ENCODE measurements at places on chromosomes 16 and 17.

DNA sequence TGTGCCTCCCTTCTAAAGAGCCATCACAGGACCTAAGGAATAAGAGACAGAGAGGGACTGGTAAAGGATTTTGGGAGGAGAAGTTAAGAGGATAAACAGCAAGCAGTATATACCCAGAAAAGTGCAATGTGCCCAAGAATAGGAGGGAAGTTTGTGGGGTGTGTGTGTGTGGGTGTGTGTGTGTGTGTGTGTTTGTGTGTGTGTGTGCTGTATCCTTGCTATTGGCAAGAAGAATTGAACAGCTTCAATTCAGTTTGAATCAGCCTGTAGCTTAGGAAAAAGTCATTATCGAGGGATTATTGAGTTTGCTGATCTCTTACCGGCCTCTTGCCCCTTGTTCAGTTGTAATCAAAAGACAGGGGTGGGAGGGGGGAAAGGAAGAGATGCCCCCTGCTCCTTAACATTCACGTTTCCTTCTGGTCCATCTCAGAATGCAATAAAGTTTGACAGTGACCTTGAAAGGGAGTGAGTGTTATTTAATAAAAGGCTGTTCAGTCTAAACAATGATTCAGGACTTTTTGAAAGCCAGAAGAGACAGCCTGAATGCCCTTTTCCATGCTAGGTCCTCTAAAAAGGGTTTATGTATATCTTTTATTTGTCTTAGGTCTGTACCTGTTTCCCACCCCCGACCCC, 23.9 kb upstream of the MAPT start:
- no peak for DNase-seq

GRCh38 chr16:80991792-80992430, 14.8 kb downstream of the CMC2 start:
- no peak for DNase-seq

DNA sequence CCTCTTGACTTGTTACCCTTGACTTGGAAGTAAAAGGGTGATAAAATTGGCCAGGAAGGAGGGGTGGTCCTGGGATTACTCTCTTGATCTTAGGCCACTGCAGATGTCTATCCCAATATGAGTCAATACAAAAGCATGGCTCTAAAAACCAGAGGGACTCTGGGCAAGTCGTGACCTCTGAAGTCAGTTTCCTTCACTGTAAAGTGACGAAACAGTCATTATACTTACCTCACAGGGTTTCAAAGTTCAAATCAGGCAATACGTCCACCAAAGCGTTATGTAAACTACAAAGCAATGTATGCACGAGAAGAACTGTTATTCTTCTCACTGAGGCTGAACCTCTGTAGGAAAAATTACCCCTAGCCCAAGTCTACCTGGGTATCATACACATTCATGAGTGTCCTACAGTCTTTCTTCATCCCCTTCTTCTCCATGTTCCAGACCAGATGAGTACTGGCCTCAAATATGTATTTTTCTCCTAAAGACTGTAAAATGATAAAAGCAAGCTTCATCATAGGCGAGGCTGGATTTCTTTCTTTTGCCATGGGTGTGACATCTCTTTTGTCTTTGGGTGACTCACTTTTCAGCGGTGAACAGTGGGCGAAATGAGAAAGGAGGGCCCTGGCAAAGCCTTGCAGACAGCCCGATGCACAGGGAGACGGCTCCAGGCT, 34.5 kb upstream of the CLEC18B start:
- no peak for DNase-seq

DNA sequence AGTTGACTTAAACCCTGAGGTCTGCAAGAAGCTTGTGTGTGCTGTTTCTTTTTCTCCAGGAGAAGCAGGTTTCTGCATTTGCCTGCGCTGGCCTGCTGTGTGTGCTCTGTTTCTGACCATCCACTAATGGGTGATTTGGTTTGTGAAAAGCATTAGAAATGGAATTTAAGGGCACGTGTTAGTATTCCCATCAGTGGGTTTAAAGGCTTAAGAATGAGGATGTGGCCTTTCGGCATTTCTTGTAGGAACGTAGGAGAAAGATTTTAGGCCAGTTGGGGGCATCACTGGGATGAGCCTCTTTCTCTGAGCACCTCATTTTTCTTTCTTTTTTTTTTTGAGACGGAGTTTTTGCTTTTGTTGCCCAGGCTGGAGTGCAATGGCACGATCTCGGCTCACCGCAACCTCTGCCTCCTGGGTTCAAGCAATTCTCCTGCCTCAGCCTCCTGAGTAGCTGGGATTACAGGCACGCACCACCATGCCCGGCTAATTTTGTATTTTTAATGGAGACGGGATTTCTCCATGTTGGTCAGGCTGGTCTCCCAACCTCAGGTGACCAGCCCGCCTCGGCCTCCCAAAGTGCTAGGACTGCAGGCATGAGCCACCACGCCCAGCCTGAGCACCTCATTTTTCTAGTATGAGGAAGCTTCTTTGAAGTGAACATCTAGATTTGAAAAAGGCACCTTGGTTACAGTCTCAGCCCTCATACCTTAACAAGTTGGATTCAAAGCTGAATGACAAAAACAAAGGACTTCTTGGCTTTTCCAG, 110.3 kb downstream of the BANP start:
- no peak for DNase-seq
